ENCODE measurements at places on chromosomes 12 and 14.

DNA sequence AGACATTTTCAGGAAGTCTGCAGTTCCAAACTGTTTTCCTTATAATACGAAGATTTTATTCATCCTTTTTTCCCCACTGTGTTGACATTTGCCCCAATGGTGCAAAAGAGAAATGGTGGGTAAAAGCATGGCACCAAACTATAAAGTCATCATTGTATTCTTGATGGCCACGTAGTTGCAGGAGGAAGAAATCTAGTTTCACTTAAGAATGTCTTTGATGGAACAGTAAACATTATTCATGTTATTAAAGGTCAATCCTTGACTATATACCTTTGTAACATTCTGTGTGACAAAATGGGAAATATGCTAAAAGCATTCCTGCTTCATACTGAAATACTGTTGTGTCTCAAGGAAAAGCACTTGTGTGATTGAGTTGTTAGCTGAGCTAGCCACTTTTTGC lies 80.1 kb downstream of the PRKCH start:
- DNase-seq, result no peak

- no peak for DNase-seq
Observed at GRCh38 chr12:92987362-92987761, 58.3 kb upstream of the EEA1 start.

- DNase-seq, result no peak
Observed at GRCh38 chr12:104699489-104700190, 242.9 kb downstream of the CHST11 start.

DNA sequence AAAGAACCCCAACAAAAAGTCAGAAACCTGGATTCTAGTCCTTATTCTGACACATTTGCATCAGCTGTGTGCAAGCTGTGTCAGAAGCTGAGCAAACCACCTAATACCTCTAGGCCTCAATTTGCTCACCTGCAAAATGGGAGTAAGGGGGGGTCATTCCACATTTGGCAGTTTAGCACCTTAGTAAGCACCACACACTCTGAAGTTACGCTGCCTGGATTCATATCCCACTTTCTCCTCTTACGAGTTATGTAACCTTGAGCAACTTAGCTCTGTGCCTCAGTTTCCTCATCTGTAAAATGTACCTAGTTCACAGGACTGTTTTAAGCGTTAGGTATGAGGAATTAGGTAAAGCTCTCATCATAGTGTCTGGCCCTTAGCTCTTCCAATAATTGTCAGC lies 218.9 kb downstream of the PPM1H start:
- DNase-seq, result no peak

DNA sequence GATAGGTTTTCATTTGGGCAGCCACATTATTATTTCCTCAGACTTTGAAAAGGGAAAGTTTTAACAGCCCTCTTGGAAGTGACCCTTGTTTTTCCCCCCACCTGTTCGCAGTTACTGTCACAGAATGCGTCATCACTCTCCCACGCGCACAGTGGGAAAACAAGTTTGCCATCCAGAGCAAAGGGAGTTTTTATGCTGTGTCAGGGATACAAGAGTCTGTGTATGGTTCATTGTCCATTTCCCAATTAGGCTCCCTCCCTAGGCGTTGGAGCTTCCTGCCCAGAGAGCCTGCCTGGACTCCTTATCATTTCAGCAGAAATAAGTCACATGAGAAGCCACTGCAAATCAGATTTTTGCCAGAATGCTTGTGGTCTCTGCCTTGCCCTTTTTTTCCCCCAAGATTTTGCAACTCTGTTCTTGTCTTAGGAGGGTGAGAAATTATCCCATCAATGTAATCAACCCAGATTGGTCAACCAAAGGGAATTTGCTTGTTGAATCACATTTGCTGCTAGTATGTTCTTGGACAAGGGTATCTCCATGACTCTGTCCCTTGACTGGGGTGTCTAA lies 104.1 kb downstream of the IGF1 start:
- no peak for DNase-seq

GRCh38 chr12:72390146-72390545 lies 118.0 kb downstream of the TRHDE start:
- DNase-seq, result no peak

DNA sequence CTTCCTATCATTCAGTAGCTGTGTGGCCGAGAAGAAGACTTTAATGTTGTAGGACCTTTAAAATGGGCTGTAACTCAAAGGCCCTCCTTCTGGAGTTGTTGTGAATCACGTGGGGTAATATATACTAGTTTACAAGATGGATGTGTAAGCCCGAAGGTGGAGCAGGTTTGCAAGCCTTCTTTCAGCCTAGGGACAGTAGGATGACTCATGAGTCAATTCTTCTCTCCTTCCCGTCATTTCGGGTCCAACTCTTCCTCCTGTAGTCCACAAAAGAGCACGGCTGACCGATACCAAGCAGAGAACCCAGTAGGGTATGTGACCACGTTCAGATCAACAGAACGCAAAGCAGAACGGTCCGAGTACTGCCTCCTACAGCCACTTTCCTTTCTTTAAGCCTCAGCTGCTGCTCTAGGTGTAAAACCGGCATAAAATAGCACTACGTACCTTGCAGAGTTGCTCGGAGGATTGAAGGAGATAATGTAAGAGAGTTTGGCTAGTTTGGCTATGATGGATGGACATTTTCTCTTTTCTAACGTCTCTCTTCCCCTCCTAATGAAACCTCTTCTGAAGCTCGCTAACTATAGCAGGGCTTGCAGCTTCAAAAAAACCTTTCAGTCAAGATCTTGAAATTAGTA lies 1.3 kb upstream of the RASSF3 start:
- DNase-seq, result no peak

- no peak for DNase-seq
Observed at GRCh38 chr14:70789361-70789760, 20.0 kb downstream of the MAP3K9 start.

- peak; percentile 60 for DNase-seq
Observed at GRCh38 chr14:71235875-71236274, 328.6 kb downstream of the PCNX1 start.

Measured in heart left ventricle (tissue), 16 donors.